ENCODE measurements at places on chromosomes 7 and 10. TPM values are rescaled to one million over a fixed set of nuclear protein-coding genes. Genes with fewer than 3 reads are reported as not detected.

The CXCL12 gene
- 1.4 TPM for total RNA-seq

The PLAU gene
- total RNA-seq: 34.9 TPM

The CALY gene
- not detected for total RNA-seq

The FKBP9 gene
- total RNA-seq: 124 TPM

GRCh38 chr7:26081638-26082037 is 70.4 kb upstream of the NFE2L3 start:
- no peaks in the 10 kb centered on the region for H3K36me3 ChIP-seq
- H3K4me3 ChIP-seq: no peak overlapping the region
- no peaks in the 10 kb centered on the region for H3K4me1 ChIP-seq
- H3K27ac ChIP-seq: no peak overlapping the region
- H3K27me3 ChIP-seq: peaks cover 29% of the 10 kb centered on the region

- no peak overlapping the region for H3K4me3 ChIP-seq
- no peaks in the 10 kb centered on the region for H3K27me3 ChIP-seq
- no peak for DNase-seq
- H3K36me3 ChIP-seq: no peaks in the 10 kb centered on the region
- H3K4me1 ChIP-seq: no peaks in the 10 kb centered on the region
- no peak overlapping the region for H3K27ac ChIP-seq
These were observed 394.4 kb downstream of the CALN1 start for GRCh38 chr7:72017756-72018155.

DNA sequence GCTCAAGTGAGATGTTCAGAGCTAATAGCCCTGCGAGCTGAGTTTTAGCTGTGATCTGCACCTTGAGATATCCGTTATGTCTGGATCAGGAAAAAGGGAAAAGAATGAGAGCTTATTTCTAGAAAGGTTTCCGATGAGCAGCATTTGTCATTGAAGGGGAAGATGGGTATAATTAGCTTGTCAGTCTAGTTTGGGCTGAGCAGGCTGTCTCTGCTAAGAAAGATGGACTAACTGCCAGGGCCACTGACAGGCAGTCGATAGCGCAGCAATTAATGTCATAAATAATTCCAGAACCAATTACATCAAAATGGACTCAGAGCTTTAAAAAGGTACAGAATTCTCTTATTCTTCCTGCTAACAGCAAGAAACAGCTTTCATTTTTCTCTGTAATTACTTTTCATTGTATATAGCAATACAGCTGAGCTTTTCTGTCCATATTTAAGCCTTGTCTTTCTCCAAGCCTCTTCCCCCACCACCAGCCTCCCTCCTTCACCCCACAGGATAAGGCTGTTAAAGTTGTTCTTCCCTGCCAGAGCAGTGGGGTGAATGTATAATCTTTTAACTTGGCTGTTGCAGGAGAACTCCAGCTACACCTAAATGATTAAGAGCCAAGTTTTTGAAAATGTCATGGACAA is 1006.5 kb downstream of the KCNMA1 start:
- no peaks in the 10 kb centered on the region for H3K4me1 ChIP-seq
- H3K4me3 ChIP-seq: no peak overlapping the region
- no peaks in the 10 kb centered on the region for H3K36me3 ChIP-seq
- no peaks in the 10 kb centered on the region for H3K27me3 ChIP-seq
- DNase-seq: no peak

DNA sequence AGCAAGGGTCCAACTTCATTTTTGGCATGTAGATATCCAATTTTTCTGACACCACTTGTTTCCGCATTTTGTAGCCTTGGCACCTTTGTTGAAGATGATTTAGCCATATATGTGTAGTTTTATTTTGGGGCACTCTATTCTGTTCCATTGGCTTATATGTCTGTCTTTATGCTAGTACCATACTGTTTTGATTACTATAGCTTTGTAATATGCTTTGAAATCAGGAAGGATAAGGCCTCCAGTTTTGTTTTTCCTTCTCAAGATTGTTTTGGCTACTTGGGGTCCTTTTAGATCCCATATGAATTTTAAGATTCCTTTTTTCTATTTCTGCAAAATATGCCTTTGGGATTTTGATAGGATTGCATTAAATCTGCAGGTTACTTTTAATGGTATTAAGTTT is 9.5 kb upstream of the BTBD16 start:
- H3K36me3 ChIP-seq: no peaks in the 10 kb centered on the region
- no peak overlapping the region for H3K27ac ChIP-seq
- no peak overlapping the region for H3K4me3 ChIP-seq
- H3K27me3 ChIP-seq: no peaks in the 10 kb centered on the region

DNA sequence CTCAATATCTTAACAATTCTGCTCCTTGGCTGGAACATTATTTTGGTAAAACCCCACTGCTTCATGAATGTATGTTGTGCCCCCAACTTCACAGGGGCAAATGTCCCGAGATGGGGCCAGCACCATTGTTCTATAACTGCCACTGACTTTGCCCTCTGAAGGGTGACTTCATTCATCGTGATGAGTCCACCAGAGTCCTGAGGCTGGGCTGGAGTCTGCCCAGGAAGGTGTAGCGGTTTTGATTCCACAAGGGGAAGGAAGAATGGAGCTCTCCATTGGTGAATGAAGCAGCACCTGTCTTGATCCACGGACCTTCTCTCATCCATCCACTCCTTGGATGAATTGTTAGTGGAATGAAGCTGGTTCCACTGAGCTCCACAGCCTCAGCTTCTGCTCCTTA is 18.4 kb downstream of the AKR1B1 start:
- no peak for DNase-seq
- H3K36me3 ChIP-seq: peaks cover 13% of the 10 kb centered on the region
- no peak overlapping the region for H3K27ac ChIP-seq
- H3K27me3 ChIP-seq: no peaks in the 10 kb centered on the region
- no peaks in the 10 kb centered on the region for H3K4me1 ChIP-seq

GRCh38 chr7:15780271-15780670 is 93.8 kb upstream of the MEOX2 start:
- no peak overlapping the region for H3K4me3 ChIP-seq
- peak; percentile 86 for DNase-seq
- no peaks in the 10 kb centered on the region for H3K4me1 ChIP-seq
- H3K27ac ChIP-seq: no peak overlapping the region
- no peaks in the 10 kb centered on the region for H3K27me3 ChIP-seq
- H3K36me3 ChIP-seq: no peaks in the 10 kb centered on the region

DNA sequence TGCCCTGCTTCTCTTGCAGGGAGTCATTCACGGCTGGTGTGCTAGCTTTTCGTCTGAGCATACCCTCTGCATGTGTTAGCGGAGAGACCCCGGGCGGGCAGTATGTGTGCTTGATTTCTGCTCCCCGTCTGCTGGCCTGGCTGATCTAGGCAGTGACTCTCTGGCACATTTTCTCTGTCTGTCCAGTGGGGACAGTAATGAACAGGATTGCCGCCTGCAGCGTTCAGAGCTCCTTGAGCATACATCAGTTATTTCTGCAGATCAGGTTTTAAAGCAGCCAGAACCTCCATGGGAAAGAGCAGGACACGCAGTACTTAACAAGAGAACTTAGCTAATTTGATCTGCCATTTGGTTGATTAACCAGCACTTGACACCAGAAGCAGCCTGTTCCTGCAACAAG is 242.5 kb downstream of the CELF2 start:
- H3K4me1 ChIP-seq: no peaks in the 10 kb centered on the region
- H3K27ac ChIP-seq: no peak overlapping the region
- no peaks in the 10 kb centered on the region for H3K27me3 ChIP-seq
- DNase-seq: no peak

- no peak overlapping the region for H3K27ac ChIP-seq
- H3K27me3 ChIP-seq: no peaks in the 10 kb centered on the region
- H3K4me1 ChIP-seq: no peaks in the 10 kb centered on the region
- H3K36me3 ChIP-seq: no peaks in the 10 kb centered on the region
- H3K4me3 ChIP-seq: no peak overlapping the region
- DNase-seq: no peak
These were observed 650.9 kb upstream of the GALNT17 start for GRCh38 chr7:70480927-70481569.

DNA sequence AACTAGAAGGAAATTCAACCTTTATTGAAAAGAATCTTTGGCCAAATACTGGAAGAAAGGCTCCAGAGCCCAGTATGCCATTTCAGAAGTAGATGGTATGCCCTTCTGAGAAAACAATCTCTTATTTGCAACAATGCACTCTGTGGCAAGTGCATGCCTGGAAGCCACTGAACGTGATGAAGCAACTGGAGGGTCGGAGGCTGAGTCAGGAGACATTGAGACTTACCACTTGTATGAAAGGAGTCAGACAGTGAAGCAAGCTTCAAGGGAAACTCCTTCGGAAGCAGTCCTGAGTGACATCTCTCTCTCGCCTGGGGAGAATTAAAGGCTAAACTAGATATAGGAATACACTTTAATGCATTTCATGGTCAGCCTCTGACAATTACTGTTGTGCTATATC is 353.7 kb downstream of the NRG3 start:
- no peak overlapping the region for H3K4me3 ChIP-seq
- no peak for DNase-seq
- no peaks in the 10 kb centered on the region for H3K27me3 ChIP-seq
- H3K27ac ChIP-seq: no peak overlapping the region
- H3K4me1 ChIP-seq: no peaks in the 10 kb centered on the region

DNA sequence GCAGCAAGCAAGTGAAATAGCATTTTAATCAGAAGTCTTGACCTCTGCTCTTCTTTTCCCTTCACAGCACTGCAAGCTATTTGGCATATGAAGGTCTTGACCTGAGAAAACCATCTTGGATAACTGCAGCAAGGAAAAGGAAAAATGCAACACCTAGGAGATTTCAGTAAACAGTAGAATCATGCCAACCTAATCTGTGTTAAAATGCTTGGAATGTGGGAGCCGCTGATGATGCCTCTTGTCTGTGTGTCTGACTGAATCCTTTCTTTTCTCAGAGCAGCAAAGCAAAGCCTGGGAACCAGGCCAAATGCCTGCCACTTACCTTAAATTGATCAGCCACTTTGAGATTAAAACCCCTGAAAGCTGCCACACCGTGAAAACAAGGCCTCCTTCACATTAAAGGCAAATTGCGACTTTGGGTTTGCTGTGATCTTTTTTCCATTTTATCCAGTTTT is 80.4 kb upstream of the CDK6 start:
- DNase-seq: no peak
- no peaks in the 10 kb centered on the region for H3K4me1 ChIP-seq
- H3K27ac ChIP-seq: no peak overlapping the region
- H3K27me3 ChIP-seq: no peaks in the 10 kb centered on the region
- no peaks in the 10 kb centered on the region for H3K36me3 ChIP-seq

- no peak for DNase-seq
- no peak overlapping the region for H3K27ac ChIP-seq
- no peaks in the 10 kb centered on the region for H3K36me3 ChIP-seq
- H3K4me1 ChIP-seq: peaks cover 10% of the 10 kb centered on the region
- no peak overlapping the region for H3K4me3 ChIP-seq
- H3K27me3 ChIP-seq: no peaks in the 10 kb centered on the region
These were observed 9.4 kb upstream of the HPS1 start for GRCh38 chr10:98456043-98456570.

DNA sequence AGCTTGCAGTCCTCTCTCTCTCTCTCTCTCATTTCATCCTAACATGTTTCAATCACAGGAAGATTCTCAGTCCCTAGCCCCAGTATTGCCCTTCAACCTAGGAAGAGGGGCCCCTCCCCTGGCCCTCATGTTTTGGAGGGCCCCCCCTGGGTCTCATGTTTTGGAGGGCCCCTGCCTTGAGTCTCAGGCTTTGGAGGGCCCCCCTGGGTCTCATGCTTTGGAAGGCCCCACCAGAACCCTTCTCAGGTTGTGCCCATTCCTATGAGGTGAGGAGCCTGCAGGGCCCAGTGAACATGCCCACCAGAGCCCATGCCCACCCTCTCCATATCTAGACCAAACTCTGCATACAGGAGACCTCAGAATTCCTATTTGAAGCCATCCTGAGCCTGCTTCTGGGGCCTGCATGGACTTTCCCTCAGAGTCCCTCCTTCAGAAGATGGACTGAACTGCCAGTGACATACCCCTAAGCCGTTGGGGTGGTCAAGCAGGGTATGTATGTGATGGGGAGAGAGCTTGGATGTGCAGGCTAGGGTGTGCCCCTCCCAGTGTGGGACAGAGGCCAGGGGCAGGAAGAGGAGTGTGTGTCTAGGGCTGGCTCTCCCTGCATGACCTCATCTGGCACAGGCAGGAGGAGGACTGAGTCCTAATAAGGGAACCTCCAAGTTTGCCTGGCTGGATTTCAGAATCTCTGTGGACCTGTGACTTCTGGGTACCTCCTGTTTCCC is 8.1 kb upstream of the VDAC2 start:
- H3K27ac ChIP-seq: no peak overlapping the region
- H3K4me3 ChIP-seq: no peak overlapping the region
- no peak for DNase-seq

DNA sequence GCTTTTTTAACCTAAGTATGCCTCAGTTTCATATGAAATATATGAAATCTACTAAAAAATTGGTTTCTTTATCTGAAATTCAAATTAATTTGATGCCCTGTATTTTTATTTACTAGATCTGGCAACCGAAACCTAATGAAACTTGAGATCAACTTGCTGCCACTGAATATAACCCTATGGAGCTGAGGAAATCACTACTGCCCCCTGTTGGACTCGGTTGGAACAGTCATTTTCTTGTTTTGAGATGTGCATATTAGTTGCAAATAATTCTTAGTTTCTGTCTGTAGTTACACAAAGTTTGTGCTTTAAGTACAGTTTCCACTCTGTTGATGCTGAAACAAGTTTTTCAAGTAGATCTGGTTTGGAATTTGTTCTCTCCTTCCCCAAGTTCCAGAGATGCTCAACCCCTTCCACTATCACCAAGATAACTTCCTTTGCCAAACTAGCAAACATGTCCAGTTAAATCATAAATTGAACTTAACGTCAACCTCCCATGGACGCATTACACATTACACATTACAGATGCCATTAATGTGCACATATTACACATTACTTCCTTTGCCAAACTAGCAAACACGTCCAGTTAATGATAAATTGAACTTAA is 22.2 kb upstream of the EXOC4 start:
- peaks cover 21% of the 10 kb centered on the region for H3K27me3 ChIP-seq
- peaks cover 9% of the 10 kb centered on the region for H3K4me1 ChIP-seq
- no peak overlapping the region for H3K4me3 ChIP-seq
- H3K27ac ChIP-seq: no peak overlapping the region
- peak; percentile 73 for DNase-seq

DNA sequence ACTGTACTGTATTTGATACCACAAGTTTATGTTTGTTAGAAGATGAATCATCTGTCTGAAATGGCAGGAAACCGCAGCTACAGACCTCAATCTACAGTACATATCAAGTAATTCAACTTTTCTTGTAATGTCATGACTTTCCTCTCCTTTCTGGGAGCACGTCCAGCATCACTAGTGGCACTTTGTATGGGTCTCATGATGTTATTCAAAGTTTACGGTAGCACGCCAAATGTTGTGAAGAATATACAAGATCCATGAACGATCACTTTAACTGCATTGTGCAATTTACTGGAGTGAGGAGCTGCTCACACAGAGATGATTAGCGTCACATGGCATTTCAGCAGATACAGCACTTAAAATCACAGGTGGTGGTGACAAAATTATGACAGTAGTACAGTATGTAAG is 257.8 kb upstream of the GNAI1 start:
- no peaks in the 10 kb centered on the region for H3K36me3 ChIP-seq
- H3K27me3 ChIP-seq: no peaks in the 10 kb centered on the region
- no peak overlapping the region for H3K4me3 ChIP-seq
